ENCODE measurements at places on chromosomes 12 and 14. TPM values are rescaled to one million over a fixed set of nuclear protein-coding genes. Genes with fewer than 3 reads are reported as not detected.

DNA sequence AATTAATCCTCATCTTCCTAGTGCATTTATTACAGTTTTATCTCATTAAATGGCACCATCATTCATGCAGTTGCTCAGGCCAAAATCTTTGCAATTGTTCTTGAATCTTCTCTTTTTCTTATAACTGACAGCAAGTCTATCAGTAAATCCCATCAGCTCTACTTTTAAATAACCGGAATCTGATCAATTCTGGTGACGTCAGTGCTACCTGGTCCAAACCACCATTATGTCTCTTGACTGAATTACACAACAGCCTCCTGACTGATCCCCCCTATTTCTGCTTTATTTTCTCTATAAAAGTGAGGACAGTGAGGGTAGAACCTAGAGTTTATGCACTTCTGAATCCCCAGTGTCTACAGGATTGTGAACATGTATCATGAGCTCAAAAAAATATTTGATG lies 787.4 kb downstream of the AACS start:
- no peaks in the 10 kb centered on the region for H3K27me3 ChIP-seq
- no peaks in the 10 kb centered on the region for H3K36me3 ChIP-seq
- DNase-seq, result no peak
- H3K4me1 ChIP-seq, result no peaks in the 10 kb centered on the region
- H3K27ac ChIP-seq, result no peak overlapping the region

GRCh38 chr12:14948672-14949071 lies 10.3 kb upstream of the ERP27 start:
- H3K27ac ChIP-seq, result peak overlapping the region; percentile 92
- no peaks in the 10 kb centered on the region for H3K36me3 ChIP-seq
- peaks cover 25% of the 10 kb centered on the region for H3K4me1 ChIP-seq

- H3K4me3 ChIP-seq, result no peak overlapping the region
- H3K27ac ChIP-seq, result no peak overlapping the region
- no peaks in the 10 kb centered on the region for H3K36me3 ChIP-seq
- H3K4me1 ChIP-seq, result no peaks in the 10 kb centered on the region
These were observed 85.1 kb upstream of the NID2 start for GRCh38 chr14:52153939-52154338.

DNA sequence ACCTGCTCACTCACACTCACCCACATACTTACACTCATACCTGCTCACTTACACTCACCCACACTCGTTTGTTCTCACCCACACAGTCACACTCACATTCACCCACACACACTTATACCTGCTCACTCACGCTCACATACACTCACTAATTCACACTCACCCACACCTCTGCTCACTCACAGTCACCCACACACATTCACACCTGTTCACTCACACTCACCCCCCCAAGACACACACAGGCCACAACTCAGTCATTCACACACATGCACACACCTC lies 436.2 kb downstream of the BCL11B start:
- no peak overlapping the region for H3K27ac ChIP-seq
- no peaks in the 10 kb centered on the region for H3K4me1 ChIP-seq
- no peak overlapping the region for H3K4me3 ChIP-seq

DNA sequence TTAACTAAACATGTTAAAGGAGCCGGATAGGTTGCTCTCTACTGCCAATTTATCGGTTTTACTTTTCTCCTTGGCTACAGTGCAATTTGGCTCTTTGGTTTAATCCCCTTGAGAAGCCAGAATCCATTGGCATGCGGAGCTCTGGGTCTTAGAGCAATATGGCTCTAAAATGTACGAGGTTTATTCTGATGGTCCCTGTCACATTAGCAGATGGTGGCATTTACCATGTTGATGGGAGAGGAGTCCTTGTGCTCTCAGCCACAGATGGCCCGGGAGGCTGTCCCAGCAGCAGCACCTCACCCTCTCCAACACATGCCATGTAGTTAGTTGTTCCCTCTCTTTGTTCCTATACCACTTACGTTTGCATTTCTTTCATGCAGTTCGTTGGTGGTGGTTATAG lies 179.7 kb downstream of the RGS6 start:
- no peak for DNase-seq
- no peaks in the 10 kb centered on the region for H3K27me3 ChIP-seq
- no peak overlapping the region for H3K4me3 ChIP-seq
- no peaks in the 10 kb centered on the region for H3K36me3 ChIP-seq
- H3K27ac ChIP-seq, result no peak overlapping the region
- no peaks in the 10 kb centered on the region for H3K4me1 ChIP-seq

FAM90A1 gene
- polyA plus RNA-seq, result 0.09 TPM

ABCD2 gene
- polyA plus RNA-seq, result not detected

Data from IMR-90 (cell line).